ENCODE measurements at places on chromosomes 16 and 17.

DNA sequence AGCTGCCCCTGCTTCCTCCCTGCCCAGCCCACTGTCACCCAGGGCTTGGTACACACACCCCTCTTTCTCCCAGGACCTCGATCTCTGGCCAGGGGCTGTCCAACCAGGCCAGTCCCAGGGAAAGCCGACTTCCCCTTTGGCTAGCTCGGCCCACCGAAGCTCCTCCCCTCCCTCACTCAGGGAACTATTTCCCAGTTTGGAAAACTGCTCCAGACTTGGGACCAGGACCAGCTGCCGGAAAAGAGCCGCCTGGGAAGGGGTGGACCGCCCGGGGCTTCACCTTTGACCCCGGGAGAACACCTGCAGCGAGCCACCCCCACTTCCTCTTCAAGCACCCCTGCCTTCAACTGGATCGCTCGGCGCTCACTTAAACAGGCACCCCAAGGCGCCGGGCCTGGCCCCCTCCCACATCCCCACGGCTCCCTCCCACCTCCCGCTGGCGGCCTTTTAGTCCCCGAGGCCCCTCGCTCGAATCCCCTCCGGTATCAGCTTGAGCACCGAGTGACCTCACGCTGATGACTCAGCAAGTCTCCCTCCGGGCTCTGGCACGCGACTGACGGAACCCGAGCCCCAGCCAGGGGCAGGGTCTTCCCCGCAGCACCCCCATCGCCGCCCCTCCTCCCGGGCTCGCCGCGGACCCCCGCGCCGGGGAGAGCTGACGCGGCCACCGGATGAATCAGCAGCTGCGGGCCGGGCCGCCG lies 934 bp downstream of the MAFG start:
- peak; percentile 34 for DNase-seq

DNA sequence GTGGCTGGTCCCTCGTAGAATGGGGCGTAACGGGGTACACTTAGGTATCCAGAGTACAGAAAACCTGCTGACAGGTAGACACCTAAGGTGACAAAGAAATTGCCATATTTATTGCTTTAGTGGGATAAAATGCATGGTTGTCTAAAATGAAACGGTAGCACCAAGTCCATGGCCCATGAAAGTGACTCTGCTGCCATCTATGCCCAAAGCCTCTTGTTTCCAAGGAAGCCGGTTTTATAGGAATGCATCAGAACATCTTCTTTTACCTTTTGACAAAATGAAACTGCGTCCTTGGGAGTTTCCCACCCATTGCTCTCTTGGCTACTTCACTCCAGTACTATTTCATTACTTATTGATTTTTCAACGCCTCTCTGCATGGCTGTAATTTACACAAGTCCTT lies 151.3 kb upstream of the ZFHX3 start:
- DNase-seq = no peak

GRCh38 chr17:78473951-78474613 lies 95.6 kb downstream of the PGS1 start:
- DNase-seq = no peak

DNA sequence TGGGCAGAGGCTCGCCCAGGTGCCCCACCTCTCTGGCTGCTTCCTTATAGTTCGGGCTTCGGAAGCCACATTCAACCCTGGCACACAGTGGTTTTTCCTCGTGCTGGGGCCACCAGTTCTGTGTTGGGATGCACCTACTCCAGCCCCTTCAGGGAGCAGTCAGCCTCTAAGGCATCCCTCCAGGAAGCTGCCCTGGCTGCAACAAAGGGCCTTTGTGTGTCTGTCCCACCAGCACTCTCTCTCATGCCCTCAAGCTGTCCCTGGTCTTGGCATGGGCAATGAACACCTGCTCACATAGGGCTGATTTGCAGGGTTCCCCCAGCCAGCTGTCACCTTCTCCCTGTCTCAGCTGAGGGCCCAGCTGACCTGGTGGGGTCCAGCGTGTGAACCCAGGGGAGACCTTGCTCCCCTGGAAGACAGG lies 754 bp upstream of the NOXO1 start:
- DNase-seq = no peak

- DNase-seq = no peak
Measured at GRCh38 chr17:68440526-68440925, 16.8 kb downstream of the WIPI1 start.

GRCh38 chr17:81912441-81913309 lies 1.5 kb upstream of the PCYT2 start:
- DNase-seq = no peak

- no peak for DNase-seq
Measured at GRCh38 chr16:68396481-68396880, 51.8 kb downstream of the SMPD3 start.

DNA sequence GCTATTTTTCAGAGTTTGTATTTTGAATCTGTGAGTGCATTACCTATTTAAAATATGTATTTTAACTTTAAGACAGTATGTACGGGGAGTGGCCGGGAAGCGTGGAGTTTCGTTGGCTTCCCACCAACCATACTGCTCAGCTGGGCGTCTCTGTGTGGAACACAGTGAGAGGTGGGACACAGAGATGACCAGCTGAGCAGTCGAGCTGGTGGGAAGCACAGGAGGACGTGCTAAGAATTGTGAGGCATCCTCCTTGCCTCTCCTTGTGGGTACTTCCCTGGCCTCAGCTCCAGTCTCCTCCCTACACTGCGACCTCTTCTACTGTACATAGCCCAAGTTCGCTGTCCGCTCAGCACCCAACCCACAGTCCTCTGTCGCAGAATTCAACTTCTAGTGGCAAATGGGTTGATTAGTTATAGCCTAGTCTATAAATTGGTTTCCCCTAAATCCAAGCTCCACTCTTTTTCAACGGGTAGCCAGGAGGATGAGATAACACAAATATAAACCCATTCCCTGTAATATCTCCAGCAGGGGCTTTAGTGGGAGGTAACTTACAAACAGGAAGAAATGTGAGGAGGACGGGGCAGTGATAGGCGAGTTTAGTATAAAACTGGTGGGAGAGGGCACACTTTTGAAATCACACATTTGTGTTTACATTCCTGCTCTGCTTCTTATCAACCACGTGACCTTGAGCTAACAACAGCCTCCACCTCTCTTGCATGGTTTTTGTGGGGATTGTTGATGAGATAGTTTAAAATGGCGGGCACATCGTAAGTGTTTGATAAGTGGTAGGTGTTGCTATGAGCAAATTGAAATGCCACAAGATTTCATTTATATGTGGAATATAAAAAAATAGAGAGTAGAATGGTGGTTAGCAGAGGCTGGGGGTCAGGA lies 211.9 kb upstream of the HS3ST3A1 start:
- no peak for DNase-seq

- no peak for DNase-seq
Measured at GRCh38 chr17:10025976-10026901, 121.2 kb upstream of the RCVRN start.

DNA sequence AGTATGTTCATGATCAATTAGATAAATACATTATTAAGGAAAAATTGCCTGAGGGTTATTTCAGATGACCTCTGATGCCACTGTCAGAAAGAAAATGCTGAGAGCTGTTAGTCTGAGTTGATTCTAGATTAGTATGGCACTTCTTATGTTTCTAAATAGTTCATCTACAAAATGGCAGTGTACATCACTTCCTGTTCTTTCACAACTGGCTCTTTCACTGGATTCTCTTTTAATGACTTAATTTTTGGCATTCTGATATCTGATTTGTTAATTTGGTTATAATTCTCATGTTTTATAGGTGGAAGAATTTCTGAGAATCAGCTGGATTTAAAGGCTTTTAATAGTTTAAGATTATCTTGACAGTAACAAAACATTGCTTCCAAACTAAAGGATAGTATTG lies 3.3 kb downstream of the TAOK1 start:
- no peak for DNase-seq

- peak; percentile 21 for DNase-seq
Measured at GRCh38 chr16:30535777-30536190, 1.1 kb upstream of the ZNF747 start.

DNA sequence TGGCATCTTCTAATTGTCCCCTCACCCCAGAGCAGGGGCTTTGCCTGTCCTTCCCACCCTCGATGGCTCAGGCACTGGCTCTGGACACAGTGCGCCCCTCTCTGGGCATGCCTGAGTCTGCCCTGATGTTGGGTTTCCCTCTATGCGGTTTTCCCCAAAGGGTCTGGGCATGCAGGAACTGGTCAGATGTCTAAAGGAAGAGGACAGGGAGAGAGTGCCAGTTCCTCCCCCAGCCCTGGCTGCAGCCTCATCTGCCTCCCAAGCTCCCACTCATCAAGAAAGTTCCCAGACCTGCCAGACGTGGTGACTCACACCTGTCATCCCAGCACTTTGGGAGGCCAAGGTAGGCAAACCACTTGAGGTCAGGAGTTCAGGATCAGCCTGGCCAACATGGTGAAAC lies 41.3 kb upstream of the PABPN1L start:
- DNase-seq = no peak

DNA sequence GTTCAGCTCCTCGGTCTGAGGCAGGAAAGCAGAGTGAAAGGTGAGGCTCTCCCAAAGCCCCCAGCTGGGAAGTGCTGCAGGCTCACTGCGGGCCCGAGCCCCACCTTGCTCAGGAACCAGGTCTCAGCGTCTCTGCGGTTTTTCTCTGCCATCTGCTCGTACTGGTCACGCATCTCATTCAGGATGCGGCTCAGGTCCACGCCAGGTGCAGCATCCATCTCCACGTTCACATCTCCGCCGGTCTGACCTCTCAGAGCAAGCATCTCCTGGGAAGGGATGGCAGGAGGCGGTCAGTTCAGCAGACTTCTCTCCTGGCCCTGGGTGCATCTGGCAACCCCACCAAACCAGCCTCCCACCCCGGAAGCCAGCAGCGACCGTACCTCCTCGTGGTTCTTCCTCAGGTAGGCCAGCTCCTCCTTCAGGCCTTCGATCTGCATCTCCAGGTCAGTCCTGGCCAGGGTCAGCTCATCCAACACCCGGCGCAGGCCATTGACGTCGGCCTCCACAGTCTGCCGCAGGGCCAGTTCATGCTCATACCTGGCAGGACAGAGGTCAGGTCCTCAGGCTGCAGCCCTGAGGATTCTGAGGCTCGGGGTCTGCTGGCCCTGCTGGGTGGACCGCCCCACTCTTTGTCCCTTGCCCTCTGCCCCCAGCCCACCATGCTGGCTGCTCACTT lies 1.5 kb downstream of the KRT16 start:
- DNase-seq = no peak

GRCh38 chr17:37488009-37488604 lies 1.6 kb upstream of the DUSP14 start:
- DNase-seq = no peak

DNA sequence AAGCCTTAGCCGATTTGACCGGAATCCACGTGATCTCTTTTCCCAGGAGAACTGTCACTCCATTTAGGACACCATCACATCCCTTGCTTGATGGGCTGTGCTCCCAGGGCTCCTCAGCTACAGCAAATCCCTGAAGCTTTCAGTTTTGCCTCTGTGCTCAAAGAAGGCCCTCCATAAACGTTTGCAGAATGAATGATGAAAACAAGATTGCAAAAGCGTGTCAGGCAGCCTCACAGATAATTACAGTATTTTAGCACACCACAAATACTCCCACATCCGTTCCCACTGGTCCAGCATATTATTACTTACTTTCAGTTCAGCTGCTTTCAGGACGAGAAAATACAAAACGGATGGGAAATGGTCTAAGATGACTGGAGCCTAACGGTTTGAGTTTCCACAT lies 84.6 kb downstream of the USP31 start:
- DNase-seq = no peak

GRCh38 chr16:59859676-59860402 lies 1125.7 kb upstream of the GOT2 start:
- DNase-seq = no peak

DNA sequence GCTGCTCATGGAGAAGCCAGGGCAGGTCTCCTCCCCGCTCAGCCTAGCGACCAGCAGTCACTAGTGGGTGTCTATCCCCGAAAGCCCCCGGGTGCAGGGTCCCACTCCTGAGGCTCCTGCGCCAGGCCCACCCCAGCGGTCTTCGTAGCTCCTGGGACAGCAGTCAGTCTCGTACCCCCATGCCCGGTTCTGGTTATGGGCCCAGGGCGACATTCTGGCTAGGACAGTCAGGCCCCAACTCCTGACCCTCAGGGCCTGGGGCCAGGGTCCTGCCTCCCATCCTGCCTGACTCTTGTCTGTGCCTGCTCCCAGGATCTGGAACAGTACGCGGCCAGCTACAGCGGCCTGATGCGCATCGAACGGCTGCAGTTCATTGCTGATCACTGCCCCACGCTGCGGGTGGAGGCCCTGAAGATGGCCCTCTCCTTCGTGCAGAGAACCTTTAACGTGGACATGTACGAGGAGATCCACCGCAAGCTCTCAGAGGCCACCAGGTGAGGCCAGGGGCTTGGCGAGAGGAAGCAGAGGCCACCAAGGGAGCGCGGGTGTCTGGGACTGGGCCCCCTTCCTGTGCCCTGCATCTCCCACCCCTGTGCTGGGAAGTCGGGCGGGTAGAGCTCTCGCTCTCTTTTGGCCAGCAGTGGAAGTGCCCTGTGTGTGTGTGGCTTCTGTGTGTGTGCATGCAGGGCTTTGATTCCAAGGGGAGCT lies 2.0 kb downstream of the GPS1 start:
- no peak for DNase-seq

GRCh38 chr16:29141586-29142324 lies 156.9 kb downstream of the LAT start:
- DNase-seq = no peak

DNA sequence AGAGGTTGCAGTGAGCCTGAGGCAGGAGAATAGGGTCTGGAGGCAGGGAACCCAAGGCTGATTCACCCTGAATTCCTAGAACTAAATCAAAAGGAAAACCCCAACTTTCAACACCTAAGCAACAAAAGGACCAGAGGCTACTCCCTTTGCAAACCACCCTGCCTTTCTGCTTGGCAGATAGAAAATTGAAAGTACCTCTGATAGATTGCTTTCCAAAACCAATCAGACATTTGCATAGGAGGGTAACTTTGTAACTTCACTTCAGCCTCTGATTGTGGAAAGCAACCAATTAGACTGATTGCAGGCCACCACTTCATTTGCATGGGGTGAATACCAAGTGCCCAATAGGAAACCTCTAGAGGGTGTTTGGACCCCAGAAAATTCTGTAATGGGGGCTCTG lies 10.9 kb upstream of the TMEM98 start:
- no peak for DNase-seq

GRCh38 chr17:70523426-70523825 lies 354.1 kb downstream of the KCNJ2 start:
- no peak for DNase-seq

DNA sequence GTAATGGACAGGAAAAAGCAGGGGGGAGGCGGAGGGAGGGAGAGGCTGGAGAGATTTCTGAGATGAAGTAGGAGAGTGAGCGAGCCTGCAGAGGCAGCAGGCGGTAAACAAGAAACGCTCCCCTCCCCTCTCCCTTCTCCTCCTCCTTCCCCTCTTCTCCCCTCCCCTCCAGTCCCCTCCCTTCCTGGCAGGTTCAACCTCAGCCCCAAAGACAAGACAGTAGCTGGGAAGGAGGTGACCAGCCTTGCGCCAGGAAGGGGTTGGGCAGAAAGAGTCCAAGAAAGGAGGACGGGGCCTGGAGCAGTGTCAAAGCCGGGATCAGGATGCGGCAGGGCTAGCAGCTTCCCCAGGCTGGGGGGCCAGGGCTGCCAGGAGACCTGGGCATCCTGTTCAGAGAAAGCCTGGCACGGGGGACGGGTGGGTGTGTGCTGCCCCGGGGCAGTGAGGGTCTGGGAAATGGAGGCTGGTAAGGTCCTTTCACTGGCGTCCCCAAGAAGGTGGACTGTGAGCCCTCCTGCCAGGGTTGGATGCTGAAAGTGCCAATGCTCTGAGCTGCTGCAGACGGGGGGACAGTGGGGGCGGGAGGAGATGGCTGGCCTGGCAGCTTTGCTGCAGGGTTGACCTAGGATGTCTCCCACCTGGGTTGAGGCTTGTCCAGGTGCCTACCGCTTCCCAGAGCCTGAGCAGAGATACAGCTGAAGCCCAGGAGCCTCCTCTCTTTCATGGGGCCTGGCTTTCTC lies 261.6 kb upstream of the TNRC6C start:
- DNase-seq = no peak

GRCh38 chr16:88959022-88959421 lies 18.0 kb downstream of the CBFA2T3 start:
- DNase-seq = no peak

Data from activated naive CD8-positive, alpha-beta T cell treated with anti-CD3 and anti-CD28 coated beads, Interleukin-2, amount 50 U/mL, for 16 hours (primary cell).